ENCODE measurements at places on chromosomes 5 and 9.

DNA sequence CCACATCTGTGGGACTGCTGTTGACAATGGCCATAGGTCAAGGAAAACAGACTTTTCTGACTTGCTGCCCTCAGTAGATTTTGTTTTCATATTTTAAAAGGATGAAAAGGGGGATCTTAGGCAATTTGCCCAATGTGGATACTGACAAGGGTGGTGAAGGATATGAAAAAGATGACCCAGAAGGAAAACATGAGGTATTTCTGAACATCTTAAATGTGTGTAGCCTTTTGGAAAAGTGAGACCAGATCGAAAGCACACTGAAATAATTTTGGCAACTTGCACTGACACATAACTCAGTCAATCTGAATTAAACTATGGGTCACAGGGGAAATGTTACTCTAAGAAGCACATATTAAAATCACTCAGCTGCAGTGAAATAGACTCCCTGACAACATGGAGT lies 1793.0 kb upstream of the ACO1 start:
- DNase-seq = no peak

DNA sequence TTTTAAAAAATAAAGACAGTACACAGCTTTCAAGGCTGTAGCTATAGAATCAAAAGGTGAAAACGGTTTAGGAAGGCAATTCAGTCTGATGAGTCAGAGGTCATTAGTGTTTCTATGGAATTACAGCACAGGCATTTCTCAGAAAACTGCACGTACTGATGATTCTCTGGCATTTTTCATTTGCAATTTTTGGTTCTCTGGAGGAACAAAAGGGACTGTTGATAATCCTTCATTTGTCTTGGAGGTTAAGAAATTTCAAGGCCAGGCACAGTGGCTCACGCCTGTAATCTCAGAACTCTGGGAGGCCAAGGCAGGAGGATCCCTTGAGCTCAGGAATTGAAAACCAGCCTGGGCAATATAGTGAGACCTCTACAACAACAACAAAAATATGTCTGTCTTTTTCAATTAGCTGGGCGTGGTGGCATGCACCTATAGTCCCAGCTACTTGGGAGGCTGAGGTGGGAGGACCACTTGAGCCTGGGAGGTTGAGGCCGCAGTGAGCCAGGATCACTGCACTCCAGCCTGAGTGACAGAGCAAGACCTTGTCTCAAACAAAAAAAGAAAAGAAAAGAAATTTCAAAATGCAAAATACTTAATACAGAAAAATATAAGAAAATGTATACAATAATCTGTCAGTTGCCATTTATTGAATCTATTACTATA lies 27.3 kb downstream of the NR6A1 start:
- no peak for DNase-seq

DNA sequence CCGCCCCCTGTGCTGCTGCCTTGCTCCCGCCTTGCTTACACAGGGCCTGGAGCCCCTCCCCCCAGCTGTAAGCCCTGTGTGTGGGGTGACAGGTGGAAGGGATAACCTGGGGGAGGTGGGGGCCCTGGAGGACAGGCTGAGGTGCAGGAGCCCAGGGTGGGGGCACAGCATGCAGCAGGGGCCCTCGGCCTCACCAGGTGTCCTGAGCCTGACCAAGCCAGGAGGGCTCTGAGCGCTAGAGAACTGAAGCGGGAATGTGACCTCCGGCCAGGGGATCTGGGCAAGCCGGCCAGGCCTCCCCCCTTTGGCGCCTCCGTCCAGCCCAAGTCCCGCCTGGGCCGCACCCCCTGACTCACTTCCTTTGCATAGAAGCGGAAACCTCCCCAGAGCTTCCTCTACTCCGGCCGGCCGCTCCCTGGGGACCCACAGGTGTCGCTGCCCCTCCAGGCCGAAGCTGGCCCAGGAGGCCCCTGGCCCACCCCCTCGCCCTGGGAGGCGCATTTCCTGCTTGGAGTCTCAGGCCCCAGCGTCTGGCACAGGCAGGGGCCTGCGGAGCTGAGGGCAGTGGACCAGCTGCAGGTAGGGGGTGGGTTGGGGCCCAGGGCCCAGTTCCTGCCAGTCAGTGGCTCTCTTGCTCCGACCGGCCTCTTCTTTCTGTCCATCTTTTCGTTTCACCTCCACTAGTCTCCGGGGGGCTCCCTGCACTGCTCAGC lies at the start of gene TOR4A:
TOR4A (plus strand) TSS at position 398 of the 713 bp plus-strand sequence. CDS start 964 bp downstream, outside the sequence.
- DNase-seq = no peak

- no peak for DNase-seq
Measured at GRCh38 chr9:91285729-91286353, 75.9 kb downstream of the AUH start.

DNA sequence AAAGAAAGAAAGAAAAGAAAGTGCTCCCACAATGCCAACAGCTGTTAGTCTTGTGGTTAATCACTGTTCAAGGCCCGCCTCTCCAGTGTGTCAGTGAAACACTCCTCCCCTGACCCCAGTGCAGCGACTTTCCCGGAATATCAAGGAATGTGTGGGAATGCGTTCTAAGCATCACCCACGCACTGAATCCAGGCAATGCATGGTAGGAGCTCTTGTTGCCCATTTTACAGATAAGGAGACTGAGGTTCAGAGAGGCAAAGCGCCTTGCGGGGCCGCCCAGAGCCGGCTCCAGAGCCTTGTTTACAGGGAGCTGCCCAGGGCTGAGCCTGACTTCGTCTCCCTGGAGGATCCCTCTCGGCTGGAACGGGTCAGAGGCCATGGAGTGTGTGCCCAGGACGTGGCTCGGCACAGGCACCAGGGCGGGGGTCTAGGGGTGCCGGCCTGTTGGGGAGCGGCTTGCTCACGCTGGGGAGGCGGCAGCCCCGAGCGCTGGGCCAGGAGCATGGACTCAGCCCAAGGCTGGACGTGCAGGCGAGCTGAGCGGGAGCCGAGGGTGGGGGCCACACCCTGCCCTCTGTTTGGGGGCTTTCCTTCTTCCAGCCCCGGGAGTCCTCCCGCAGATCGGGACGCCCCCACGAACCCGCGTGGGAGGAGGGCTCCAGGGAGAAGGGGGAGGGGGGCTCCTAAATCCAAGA lies 823 bp downstream of the ST6GALNAC6 start:
- no peak for DNase-seq

DNA sequence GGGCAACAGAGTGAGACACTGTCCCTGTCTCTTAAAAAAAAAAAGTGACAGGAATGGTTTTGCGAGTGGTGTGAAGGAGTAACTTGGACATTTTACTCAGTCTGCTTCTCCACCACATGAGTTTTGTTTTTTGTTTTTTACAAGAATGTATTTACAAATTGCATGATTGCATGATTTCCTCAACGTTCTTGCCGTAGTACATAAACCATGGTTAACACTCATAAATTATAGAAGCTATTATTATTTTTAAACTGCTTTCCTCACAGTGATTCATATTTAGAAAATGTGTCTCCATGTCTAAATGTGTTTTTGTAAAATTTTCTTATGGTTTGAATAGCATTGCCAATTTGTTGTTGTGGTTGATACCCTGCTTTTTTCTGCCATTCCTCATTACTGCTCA lies 220.0 kb downstream of the GOLPH3 start:
- no peak for DNase-seq

- DNase-seq = no peak
Measured at GRCh38 chr9:107239474-107239873, 43.6 kb upstream of the RAD23B start.

DNA sequence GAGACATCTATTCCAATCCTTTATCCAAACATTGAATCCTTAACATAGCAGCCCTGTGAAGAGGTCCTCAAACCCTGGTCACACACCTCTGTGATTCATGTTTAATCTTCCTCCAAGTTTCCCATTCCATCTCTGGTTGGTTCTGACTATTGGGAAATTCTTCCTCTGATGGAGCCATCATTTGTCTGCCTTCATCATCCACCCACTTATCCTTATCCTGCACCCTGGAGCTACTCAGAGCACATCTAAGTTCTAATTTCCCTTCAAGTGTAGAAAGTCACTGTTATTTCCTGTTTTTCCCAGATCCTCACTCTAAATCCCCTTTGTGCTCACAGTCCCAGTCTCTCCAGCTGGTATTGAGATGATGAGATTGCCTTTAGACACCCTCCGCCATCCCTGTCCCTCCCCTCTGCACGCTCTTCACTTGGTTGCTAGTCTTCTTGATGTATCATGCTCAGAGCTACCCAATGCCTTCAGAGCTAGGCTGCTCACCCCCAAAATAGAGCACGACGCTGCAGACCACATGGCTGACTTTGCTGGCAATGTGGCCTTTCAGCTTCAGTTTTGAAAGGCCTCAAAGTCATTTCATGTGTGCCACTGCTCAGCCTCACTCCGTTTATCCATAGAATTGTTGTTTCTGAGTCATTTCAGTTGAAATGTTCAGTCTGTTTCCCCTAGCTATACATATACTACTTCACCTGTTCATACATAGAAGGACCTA lies 154.3 kb downstream of the PALM2AKAP2 start:
- DNase-seq = no peak

GRCh38 chr5:54679686-54680085 lies 162.1 kb downstream of the SNX18 start:
- DNase-seq = no peak

DNA sequence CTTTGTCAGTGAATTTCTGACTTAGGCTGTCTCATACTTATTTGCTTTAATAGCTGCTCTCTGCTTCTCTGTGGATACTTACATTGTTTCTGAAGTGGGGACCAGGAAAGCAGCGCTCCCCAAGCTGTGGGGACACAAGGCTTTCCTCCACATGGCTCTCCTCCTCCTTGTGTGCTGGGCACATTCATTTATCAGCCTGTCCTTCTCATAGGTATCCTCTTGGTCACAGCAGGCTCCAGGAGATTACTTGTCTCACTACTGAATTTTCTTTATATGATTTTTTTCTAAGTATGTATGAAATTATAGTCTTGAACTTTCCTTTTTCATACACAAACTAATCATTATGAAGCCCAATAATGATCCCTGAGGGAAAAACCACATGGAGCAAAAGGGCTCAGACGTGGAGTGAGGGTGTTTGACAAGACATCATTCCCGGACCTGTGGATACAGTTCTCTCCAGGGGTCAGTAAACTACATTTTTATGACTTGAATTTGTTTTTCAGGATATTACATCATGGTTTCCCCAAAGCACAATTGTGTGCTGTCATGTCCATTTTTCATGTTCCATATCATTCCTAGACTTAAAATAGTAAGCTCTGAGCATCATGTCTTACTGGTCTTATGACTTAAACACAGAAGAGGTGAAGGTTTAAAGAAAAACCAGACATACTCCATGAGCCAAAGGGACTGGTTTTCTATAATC lies 234.5 kb downstream of the PCSK1 start:
- DNase-seq = no peak

GRCh38 chr5:148708854-148709253 lies 54.5 kb upstream of the HTR4 start:
- no peak for DNase-seq

- no peak for DNase-seq
Measured at GRCh38 chr9:132820169-132820944, 57.7 kb downstream of the AK8 start.

GRCh38 chr9:135719472-135719871 lies 17.5 kb downstream of the KCNT1 start:
- no peak for DNase-seq

- DNase-seq = no peak
Measured at GRCh38 chr5:22577006-22577405, 276.1 kb downstream of the CDH12 start.

GRCh38 chr5:177429248-177430040 lies 3.0 kb downstream of the GRK6 start:
- DNase-seq = peak; percentile 60

DNA sequence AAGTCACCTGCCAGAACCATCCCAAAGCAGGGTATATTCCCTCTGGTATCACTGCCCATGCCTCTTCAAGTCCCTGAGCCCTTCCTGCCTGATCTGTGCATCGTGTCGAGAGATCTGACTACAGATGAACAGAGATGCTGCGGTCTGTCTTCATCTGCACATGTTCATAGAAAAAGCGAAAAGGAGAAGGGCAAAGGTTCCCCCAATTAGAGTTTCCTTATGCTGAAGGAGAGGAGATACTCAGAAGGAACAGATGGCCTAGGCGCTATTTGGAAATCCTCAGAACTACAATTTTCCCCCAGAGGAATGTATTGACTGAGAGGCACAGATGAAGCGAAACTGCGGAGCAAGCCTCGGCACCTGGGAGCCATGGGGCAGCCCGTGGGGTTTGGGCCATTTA lies 170.9 kb downstream of the SEC61B start:
- DNase-seq = no peak

DNA sequence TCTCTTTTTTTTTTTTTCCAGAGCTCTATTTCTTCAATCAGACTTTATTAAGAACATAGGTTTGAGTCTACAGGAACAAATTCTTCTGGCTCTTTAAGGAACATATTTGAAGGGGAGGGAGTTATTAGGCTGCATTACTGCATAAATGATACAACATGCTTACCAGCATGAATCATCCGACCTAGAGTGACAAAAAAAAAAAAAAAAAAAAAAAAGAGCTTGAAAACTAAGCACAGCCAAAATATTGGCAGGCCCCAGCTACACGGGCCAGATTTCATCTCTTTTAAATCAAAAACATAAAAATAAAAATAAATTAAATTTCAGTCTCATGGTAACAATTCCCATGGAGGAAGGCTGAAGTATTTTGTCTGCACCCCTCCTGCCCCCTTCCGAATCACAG lies 26.3 kb downstream of the MSX2 start:
- no peak for DNase-seq

DNA sequence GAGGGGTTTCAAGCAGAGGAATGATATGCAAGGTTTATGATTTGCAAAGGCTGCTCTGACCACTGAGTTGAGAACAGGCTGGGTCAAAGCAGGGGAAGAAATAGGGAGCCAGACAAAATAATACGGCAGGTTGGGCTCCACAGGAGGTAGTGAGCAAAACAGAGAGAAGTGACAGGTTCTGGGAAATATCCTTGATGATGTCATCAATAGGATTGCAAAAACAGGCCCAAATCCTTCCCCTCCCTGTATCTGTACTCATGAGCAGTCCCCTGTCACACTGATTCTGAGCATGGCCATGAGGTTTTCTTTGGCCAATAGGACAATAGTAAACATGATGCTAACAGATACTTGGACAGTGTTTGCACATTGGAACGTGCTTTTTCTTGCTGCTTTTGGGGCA lies 471.8 kb upstream of the BRINP1 start:
- no peak for DNase-seq

- DNase-seq = no peak
Measured at GRCh38 chr5:66814146-66814991, 218.2 kb downstream of the MAST4 start.

GRCh38 chr9:135045264-135045927 lies 42.1 kb upstream of the OLFM1 start:
- no peak for DNase-seq

- DNase-seq = no peak
Measured at GRCh38 chr5:80756292-80756691, 101.5 kb upstream of the DHFR start.

DNA sequence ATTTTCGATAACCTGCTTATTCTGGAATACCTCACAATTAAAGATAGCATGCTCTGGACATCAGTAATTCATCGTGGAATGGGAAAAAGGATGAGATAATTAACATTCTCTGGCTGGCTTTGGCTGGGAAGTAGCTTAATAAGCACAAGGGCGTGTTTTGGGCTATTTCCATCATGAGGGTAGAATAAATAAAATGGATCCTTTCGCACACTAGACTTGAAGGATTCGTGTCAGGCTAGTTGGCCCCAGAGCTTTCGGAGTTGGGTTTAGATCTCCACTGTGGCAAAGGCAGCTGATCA lies 151.2 kb upstream of the ADRA1B start:
- DNase-seq = no peak

- no peak for DNase-seq
Measured at GRCh38 chr5:103503066-103503465, 59.5 kb downstream of the NUDT12 start.

All from stimulated activated CD4-positive, alpha-beta T cell treated with anti-CD3 and anti-CD28 coated beads, Interleukin-1b, Interleukin-23, amount 100 ng/mL, for 1 hour (primary cell).